Suprapubic skin (tissue), 4 donors: ENCODE measurements at places on chromosomes 13 and 19. TPM values are rescaled to one million over a fixed set of nuclear protein-coding genes. Genes with fewer than 3 reads are reported as not detected.

Gene FCHO1
- 48.2 TPM for total RNA-seq

GRCh38 chr13:41460074-41460465 is 2.7 kb downstream of the RGCC start:
- H3K27ac ChIP-seq = no peak overlapping the region
- H3K36me3 ChIP-seq = no peaks in the 10 kb centered on the region
- no peak for DNase-seq
- peak overlapping the region; percentile 90 for H3K4me3 ChIP-seq
- H3K27me3 ChIP-seq = peaks cover 3% of the 10 kb centered on the region

Gene UBE2L5
- 0.80 TPM for total RNA-seq

DNA sequence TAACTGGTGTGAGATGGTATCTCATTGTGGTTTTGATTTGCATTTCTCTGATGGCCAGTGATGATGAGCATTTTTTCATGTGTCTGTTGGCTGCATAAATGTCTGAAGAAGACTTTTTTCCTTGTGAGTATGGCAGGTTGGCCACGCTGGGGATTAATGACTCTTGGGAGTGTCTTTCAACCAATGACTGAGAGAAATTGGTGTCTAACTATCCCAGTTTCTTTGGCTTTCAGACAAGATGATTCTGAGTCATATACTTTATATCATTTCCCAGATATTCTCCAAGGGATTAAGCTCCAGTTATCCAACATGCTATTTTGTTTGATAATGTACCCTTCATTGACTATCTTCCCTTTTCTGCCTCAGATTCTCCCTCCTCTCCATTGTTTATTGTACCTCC is 35.5 kb upstream of the CSNK1A1L start:
- no peak overlapping the region for H3K4me3 ChIP-seq
- no peaks in the 10 kb centered on the region for H3K27me3 ChIP-seq
- no peak overlapping the region for H3K27ac ChIP-seq
- no peak for DNase-seq
- no peaks in the 10 kb centered on the region for H3K36me3 ChIP-seq

DNA sequence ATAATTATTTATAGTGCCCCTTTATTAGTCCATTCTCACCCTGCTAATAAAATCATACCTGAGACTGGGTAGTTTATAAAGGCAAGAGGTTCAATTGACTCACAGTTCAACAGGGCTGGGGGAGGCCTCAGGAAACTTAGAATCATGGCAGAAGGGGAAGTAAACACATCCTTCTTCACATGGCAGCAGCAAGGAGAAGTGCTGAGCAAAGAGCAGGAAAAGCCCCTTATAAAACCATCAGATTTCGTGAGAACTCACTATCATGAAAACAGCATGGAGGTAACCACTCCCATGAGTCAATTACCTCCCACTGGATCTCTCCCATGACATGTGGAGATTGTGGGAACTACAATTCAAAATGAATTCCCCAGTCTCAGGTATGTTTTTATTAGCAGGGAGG is 89.9 kb upstream of the STARD13 start:
- H3K27ac ChIP-seq = no peak overlapping the region
- no peak overlapping the region for H3K4me3 ChIP-seq
- no peaks in the 10 kb centered on the region for H3K36me3 ChIP-seq
- H3K4me1 ChIP-seq = no peaks in the 10 kb centered on the region
- no peaks in the 10 kb centered on the region for H3K27me3 ChIP-seq

DNA sequence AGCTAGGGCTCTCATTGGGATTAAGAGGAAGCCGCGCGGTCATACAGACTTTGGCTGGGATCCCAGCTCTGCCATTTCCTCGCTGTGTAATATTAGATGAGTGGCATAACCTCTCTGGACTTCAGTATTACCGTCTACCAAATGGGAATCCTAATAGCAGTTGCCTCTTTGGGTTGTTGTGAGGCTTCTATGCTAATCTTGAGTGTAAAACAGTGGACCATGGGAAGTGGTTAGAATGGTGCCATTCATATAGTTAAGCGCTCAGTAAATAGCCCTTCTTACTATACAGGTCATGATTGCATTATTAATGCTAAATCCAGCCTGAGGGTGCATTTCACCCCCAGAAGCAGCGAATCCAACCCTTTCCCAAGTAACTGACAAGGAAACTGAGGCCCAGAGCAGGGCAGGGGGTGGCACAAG is 566 bp upstream of the OPA3 start:
- DNase-seq = no peak
- no peaks in the 10 kb centered on the region for H3K27me3 ChIP-seq
- H3K27ac ChIP-seq = peak overlapping the region; percentile 95
- peaks cover 18% of the 10 kb centered on the region for H3K4me1 ChIP-seq
- peak overlapping the region; percentile 69 for H3K4me3 ChIP-seq

- peak; percentile 65 for DNase-seq
- no peaks in the 10 kb centered on the region for H3K36me3 ChIP-seq
- no peak overlapping the region for H3K4me3 ChIP-seq
- no peaks in the 10 kb centered on the region for H3K27me3 ChIP-seq
- peaks cover 97% of the 10 kb centered on the region for H3K4me1 ChIP-seq
- H3K27ac ChIP-seq = peak overlapping the region; percentile 77
Measured at GRCh38 chr19:38693380-38694223, 46.2 kb downstream of the ACTN4 start.

Gene CSNK1G2
- 60.1 TPM for total RNA-seq

Gene EXOC3L2
- 2.2 TPM for total RNA-seq

- DNase-seq = no peak
- H3K4me1 ChIP-seq = no peaks in the 10 kb centered on the region
- H3K27me3 ChIP-seq = no peaks in the 10 kb centered on the region
- H3K36me3 ChIP-seq = no peaks in the 10 kb centered on the region
- H3K27ac ChIP-seq = no peak overlapping the region
- H3K4me3 ChIP-seq = no peak overlapping the region
Measured at GRCh38 chr13:91948736-91949135, 550.3 kb downstream of the GPC5 start.

DNA sequence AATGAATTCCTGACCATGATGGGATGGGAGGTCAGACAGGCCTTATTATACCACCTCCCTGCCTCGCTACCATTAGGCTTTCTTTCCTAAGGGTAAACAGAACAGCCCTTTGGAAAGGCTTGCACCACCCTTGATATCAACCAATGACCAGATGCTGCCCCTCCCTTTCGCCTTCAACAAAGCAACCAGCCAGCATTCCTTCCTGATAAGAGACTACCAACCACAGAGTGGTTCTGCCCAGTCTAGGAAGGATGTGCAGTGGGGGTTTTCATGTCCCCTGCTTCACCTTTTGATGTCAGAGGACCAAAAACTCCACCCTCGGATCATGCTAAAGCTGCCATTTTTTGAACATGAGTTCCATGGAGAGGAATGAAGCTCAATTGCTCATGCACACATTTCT is 21.7 kb downstream of the TEX30 start:
- H3K27me3 ChIP-seq = no peaks in the 10 kb centered on the region
- no peaks in the 10 kb centered on the region for H3K36me3 ChIP-seq
- H3K4me1 ChIP-seq = no peaks in the 10 kb centered on the region
- DNase-seq = no peak
- H3K27ac ChIP-seq = no peak overlapping the region

- H3K4me1 ChIP-seq = no peaks in the 10 kb centered on the region
- no peak overlapping the region for H3K27ac ChIP-seq
- no peak overlapping the region for H3K4me3 ChIP-seq
- DNase-seq = no peak
Measured at GRCh38 chr13:34533941-34534340, 408.1 kb upstream of the NBEA start.

Gene CEACAM1
- 9.9 TPM for total RNA-seq

- H3K4me1 ChIP-seq = peaks cover 23% of the 10 kb centered on the region
- H3K4me3 ChIP-seq = no peak overlapping the region
- H3K36me3 ChIP-seq = no peaks in the 10 kb centered on the region
Measured at GRCh38 chr13:43365039-43365344, 341.6 kb downstream of the DNAJC15 start.

GRCh38 chr13:44905556-44905955 is 83.7 kb downstream of the NUFIP1 start:
- peaks cover 29% of the 10 kb centered on the region for H3K4me1 ChIP-seq
- no peaks in the 10 kb centered on the region for H3K36me3 ChIP-seq
- H3K4me3 ChIP-seq = no peak overlapping the region

DNA sequence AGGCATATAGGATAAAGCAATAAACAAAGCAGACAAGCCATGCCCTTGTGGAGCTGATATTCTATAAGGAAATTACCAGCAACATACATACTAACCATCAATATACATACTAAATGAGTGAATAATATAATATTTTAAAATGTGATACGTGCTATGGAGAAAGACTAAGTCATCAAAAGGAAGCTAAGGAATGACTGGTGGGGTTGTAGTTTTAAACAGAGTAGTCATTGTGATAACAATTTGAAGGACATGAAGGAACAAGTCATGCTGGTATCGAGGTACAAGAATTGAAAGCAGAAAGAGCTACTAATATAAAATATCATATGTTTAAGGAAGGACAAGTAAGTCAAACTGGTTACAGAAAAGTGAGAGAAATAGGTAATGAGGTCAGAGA is 894.9 kb upstream of the PCDH9 start:
- H3K4me3 ChIP-seq = no peak overlapping the region
- DNase-seq = no peak
- H3K4me1 ChIP-seq = no peaks in the 10 kb centered on the region
- H3K36me3 ChIP-seq = no peaks in the 10 kb centered on the region

DNA sequence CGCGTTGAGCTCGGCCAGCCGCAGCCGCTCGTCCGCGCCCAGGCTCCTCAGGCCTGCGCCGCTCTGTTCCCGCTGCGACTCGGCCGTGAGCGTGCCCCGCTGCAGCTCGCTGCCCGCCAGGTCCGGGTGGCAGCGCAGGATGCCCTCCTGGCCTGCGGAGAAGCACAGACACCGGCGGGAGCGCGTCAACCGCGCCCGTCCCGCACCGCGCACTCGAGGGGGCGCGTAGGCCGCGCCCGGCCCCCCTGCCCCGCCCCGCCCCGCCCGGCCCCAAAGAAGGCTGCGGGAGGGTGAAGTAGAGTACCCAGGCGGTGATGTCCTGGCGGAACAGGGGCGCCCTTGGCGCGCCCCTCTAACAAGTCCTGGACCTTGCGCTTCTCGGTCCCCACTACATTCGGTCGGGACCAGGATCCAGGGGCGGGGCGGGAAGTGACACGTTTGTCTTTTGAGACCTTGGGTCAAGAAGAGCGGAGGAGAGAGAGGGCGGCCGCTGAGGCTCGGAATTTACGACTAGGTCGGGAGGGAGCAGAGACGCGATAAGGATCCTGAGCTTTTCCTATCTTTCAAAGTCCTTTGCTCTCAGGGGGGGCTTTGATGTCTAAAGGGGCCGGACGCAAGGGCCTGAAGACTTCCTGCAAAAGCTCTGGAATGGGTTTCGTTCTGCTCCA is 9.3 kb upstream of the CDX2 start:
- no peak for DNase-seq
- peak overlapping the region; percentile 20 for H3K4me3 ChIP-seq
- H3K27me3 ChIP-seq = peaks cover 100% of the 10 kb centered on the region
- H3K4me1 ChIP-seq = peaks cover 36% of the 10 kb centered on the region
- no peaks in the 10 kb centered on the region for H3K36me3 ChIP-seq

DNA sequence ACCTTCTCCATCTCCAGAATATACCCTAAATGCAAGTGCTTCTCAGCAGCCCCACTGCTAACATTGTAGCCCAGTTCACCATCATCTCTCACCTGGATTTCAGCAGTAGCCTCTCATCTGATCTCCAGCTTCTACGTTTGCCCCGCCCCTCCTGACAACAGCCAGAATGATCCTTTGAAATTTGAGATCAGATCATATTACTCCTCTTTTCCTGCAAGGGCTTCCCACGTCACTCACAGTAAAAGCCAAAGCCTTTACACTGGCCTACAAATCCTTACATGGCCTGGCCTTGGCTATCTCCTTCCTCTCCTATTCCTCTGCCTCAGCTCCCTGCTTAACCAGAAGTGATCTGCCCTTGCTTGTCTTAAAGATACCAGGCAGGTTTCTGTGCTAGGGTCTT is 94.3 kb upstream of the NBEA start:
- DNase-seq = no peak
- no peaks in the 10 kb centered on the region for H3K4me1 ChIP-seq
- no peaks in the 10 kb centered on the region for H3K27me3 ChIP-seq
- H3K4me3 ChIP-seq = no peak overlapping the region
- no peaks in the 10 kb centered on the region for H3K36me3 ChIP-seq

GRCh38 chr13:63149375-63149774 is 1733.7 kb upstream of the PCDH20 start:
- no peaks in the 10 kb centered on the region for H3K27me3 ChIP-seq
- H3K36me3 ChIP-seq = no peaks in the 10 kb centered on the region
- H3K27ac ChIP-seq = no peak overlapping the region
- no peaks in the 10 kb centered on the region for H3K4me1 ChIP-seq

DNA sequence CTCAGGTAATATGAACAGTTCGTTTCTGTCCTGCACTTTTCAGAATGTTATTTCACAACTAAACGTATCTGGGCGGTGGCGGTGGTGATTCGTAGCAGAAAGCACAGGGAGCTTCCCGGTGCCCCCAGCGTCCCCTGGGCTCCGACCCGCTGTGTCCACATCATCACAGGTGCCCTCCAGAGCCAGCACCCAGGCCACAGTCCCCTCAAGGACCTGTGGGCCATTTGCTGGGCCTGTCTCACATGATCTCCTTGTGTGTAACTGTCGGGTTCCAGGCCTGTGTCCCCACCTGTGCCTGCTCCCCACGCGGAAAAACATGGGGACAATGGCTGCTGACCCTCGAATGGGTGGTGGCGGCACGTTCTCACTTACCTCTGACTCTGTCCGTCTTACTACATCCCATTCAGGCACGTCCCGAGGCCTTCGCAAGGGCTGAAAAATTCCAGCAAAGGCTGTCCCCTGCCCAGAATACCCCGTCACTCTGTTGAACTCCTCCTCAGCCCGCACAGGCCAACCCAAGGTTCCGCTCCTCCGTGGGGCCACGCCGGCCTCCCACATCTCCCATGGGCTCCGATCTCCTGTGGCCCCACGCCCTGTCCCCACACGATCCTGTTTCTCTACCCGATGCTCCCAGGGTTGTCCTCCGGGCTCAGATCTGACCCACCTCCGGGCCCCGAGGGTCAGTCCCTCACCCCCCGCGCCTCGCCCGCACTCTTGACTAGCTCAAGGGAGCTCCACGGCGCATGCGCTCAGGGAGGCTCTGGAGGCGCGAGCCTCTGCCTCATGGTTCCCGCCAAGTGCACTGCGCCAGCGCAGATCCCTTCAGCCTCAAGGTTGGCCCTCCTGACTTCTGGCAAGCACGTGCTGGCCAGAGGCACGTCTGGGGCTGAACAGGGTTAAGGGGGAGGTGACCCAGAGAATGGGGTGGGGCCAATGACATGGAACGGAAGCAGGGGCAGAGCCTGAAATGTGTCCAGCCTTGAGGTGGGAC is 21.2 kb downstream of the DEDD2 start:
- H3K27ac ChIP-seq = no peak overlapping the region
- H3K4me1 ChIP-seq = peaks cover 46% of the 10 kb centered on the region
- DNase-seq = no peak
- no peaks in the 10 kb centered on the region for H3K27me3 ChIP-seq
- H3K36me3 ChIP-seq = peaks cover 19% of the 10 kb centered on the region
- H3K4me3 ChIP-seq = no peak overlapping the region

- no peaks in the 10 kb centered on the region for H3K4me1 ChIP-seq
- DNase-seq = no peak
Measured at GRCh38 chr13:80389073-80390038, 48.4 kb upstream of the SPRY2 start.

- no peak for DNase-seq
- no peaks in the 10 kb centered on the region for H3K36me3 ChIP-seq
- no peak overlapping the region for H3K4me3 ChIP-seq
- H3K27me3 ChIP-seq = peaks cover 20% of the 10 kb centered on the region
Measured at GRCh38 chr13:110925023-110925612, 10.2 kb upstream of the ANKRD10 start.
